ENCODE measurements at places on chromosomes 7 and 10. TPM values are rescaled to one million over a fixed set of nuclear protein-coding genes. Genes with fewer than 3 reads are reported as not detected.

CNPY1 gene
- total RNA-seq = not detected

FEZF1 gene
- total RNA-seq = 330 TPM

RALA gene
- 59.5 TPM for total RNA-seq

ASB10 gene
- total RNA-seq = not detected

FBH1 gene
- 59.6 TPM for total RNA-seq

CALML5 gene
- total RNA-seq = not detected

FIGNL1 gene
- total RNA-seq = 45.0 TPM

NACAD gene
- total RNA-seq = 0.39 TPM

STEAP1 gene
- total RNA-seq = 1.5 TPM

GRCh38 chr10:70782086-70782745 is 3.0 kb downstream of the TBATA start:
- no peak for DNase-seq

GRCh38 chr7:40316176-40316575 is 181.4 kb downstream of the SUGCT start:
- no peak for DNase-seq

DNA sequence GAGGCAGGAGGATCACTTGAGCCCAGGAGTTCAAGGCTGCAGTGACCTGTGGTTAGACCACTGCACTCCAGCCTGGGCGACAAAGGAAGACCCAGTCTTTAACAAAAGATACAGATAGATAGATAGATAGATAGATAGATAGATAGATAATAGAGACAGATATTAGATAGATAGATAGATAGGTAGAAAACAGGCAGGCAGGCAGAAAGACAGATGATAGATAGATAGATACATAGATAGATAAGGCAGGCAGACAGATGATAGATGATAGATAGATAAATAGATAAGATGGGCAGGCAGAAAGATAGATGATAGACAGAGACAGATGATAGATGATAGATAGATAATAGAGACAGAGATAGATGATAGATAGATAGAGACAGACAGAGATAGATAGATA is 54.5 kb downstream of the TMEM130 start:
- DNase-seq = no peak

DNA sequence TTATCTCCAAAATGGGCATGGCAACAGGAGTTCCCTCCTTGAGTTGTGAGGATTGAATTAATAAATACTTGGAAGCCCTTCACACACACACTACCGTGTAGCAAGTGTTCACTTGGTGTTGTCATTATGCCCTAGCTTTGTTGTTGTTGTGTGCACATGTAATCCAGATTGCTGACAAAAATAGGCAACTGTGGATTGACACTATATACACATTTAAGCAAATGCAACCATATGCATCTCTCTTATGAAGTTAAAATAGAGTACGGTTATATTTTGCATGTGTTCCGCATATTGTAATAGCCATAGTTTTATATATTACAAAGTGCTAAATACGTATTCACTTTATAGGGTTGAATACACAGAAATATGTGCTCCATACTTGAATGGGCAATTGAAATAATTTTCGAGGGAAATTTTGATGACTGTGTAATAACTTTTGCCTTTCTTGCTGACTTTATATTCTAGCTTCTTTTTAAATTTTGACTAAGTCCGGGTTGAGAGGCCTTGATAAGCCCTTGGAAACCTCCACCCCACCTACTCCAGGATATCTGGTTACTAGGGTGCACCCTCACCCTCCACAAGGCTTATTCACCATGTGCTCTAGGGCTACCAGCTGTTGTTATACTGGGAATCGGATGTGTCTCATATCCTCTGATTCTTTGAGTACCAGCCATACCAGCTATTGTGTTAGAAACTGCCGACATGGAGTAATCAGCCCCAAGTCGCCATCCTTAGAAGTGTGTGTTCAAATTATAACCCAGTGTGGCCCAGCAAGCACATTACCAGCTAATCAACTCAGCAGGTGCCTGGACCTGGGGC is 265.0 kb downstream of the CAMK1D start:
- DNase-seq = no peak

DNA sequence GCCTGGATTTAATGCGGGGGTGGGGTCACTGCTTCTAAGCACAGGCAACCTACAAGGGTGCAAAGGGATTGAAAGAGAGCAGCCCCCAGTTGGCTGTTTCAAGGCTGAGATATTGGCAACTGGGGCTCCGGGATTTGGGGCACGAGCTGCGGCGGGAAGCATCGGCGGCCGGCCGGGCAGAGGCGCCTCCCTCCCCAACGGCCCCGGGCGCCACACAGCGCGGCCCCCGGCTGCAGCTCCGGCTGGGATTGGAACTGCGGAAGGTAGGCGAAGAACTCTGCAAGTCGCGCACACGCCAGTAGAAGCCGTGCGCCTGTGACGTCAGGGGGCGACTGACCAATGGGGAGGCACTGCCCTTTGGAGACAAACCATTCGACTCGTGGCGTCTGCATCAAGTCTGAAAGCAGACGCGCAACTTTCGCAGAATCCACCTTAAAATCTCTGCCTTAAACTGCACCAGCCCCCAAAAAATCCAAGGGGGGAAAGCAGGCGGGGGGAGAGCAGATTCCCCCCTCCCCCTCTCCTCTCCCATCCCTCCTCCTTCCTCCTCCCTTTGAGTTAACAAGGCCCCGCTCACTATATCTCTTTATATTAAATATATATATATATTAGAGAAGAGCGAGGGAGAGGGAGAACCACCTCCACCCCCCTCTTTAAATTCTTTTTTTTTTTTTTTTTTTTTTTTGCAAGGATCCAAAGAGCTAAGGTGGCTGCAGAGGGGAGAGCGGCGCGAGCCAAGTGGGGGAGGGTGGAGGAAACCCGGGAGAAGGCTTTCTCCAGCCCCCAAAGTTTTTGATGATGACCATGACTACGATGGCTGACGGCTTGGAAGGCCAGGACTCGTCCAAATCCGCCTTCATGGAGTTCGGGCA is at the start of gene DLX6:
TSS of gene DLX6 (plus strand) at position 371 of the 872 bp plus-strand sequence. CDS start at position 796, 425 bp downstream.
- peak; percentile 95 for DNase-seq

GRCh38 chr10:119538632-119539358 is 3.7 kb downstream of the RGS10 start:
- DNase-seq = no peak

DNA sequence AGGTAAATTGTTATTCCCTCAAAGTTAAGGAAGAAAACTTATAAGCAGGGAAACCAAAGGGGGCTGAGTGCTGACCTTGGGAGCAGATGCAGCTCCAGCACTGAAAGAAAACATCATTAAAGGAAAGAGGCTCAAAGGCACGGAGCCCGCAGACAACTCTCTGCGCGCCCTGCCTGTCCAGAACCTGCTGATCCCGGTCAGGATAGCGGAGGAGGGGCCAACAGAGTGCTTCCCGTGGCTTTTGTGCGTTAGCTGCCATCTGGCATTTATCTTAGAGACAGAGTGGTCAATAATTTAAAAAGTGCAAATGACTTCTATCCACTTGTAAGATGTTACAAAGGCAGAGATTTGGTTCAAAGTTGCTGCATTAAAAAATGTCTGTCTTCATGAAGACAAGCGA is 162.1 kb downstream of the FANK1 start:
- DNase-seq = peak; percentile 48

DNA sequence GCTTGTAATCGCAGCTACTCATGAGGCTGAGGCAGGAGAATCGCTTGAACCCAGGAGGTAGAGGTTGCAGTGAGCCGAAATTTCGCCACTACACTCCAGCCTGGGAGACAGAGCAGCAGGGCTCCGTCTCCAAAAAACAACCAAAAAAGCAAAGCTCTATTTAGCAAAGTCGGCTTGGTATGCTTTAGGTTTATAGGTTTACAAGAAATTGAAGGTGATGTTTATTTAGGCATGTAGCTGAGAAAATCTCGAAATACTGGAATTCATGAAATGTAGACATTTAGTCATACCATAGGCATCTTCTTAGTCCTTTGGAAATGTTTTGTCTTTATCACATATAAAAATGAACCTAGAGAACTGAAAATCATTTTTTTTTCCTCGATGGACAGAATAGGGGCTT is 453.8 kb upstream of the ANKRD30A start:
- no peak for DNase-seq

- DNase-seq = no peak
Observed at GRCh38 chr10:21503542-21503941, 21.9 kb downstream of the SKIDA1 start.

DNA sequence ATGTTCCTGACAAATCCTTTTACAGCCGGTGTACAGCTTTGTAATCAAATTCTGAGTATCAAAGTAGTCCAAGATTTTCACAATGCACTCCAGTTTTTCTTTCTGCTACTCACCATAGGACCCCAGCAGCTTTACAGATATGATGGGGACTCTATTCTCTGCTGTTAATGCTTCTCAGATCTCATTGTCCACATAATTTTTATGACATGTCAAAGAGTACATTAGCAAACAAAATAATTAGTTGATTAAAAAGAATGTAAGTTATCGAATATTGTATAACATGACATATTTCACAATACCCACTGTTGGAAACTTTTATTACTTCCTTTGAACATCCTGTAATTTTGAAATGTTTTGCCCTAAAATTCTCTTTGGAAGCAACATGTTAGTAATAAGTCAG is 81.4 kb upstream of the KIAA1217 start:
- no peak for DNase-seq

GRCh38 chr7:2715341-2716231 is 27.6 kb downstream of the AMZ1 start:
- DNase-seq = no peak

DNA sequence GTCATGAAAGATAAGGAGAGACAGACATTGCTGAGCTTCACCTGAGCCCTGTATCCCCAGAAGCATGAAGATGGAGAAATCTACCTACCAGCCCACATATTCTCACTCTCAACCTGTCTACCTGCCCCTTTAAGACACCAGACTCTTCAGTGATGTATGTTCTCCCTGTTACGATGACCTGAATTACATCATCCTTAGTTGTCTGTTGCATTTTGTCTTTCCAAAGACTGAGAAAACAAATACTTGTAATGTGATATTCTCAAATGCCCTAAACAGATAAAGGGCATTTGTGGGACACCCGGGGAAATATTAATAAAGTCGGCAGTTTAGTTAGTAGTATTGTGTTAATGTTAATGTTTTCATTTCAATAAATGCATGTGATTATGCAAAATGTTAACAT is 305.8 kb upstream of the IGFBP3 start:
- no peak for DNase-seq

- no peak for DNase-seq
Observed at GRCh38 chr7:101124376-101125056, 2.4 kb upstream of the SERPINE1 start.

Data from neural progenitor cell (in vitro differentiated cells).